ENCODE measurements at places on chromosomes 5 and 9. TPM values are rescaled to one million over a fixed set of nuclear protein-coding genes. Genes with fewer than 3 reads are reported as not detected.

IRX1 gene
- not detected for total RNA-seq

- peak; percentile 82 for DNase-seq
Observed at GRCh38 chr5:65721720-65722574, at the start of the genes NLN and SGTB. NLN (plus strand) TSS chr5:65722205; CDS start chr5:65722374, 169 bp downstream. SGTB (minus strand) TSS chr5:65722109; CDS start chr5:65720807, 1,302 bp downstream.

DNA sequence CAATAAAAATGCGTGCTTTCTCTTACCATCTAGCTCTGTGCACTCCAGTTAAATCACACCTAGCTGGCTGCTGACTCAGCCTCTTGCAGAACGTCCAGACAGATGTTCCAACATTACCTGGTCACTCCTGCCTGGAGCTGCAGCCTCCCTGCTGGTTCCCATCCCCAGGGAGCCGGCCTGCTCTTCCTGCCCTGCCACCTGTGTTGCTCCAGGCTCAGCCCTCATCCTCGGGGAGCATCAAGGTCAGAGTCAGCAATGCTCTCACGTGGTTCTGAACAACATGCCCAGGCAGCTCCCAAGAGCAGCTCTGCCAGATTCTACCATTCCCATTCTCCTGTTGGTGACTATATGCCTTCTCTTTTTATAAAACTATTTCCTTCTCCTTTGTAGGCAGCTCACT, 81.3 kb downstream of the GADD45G start:
- DNase-seq: no peak

GRCh38 chr9:3244963-3245653, 280.7 kb downstream of the RFX3 start:
- no peak for DNase-seq

ALDH1A1 gene
- 0.62 TPM for total RNA-seq

HRCT1 gene
- total RNA-seq: not detected

GDA gene
- not detected for total RNA-seq

KCNN2 gene
- not detected for total RNA-seq

UBE2QL1 gene
- not detected for total RNA-seq

PCDHB15 gene
- not detected for total RNA-seq

SPINK4 gene
- total RNA-seq: not detected

ACER2 gene
- total RNA-seq: 3.0 TPM

SLC1A3 gene
- 0.37 TPM for total RNA-seq

GABRP gene
- not detected for total RNA-seq

NR6A1 gene
- 2.4 TPM for total RNA-seq

- no peak for DNase-seq
Observed at GRCh38 chr9:99137225-99137624, 32.3 kb downstream of the TGFBR1 start.

CD14 gene
- 3.1 TPM for total RNA-seq

DNA sequence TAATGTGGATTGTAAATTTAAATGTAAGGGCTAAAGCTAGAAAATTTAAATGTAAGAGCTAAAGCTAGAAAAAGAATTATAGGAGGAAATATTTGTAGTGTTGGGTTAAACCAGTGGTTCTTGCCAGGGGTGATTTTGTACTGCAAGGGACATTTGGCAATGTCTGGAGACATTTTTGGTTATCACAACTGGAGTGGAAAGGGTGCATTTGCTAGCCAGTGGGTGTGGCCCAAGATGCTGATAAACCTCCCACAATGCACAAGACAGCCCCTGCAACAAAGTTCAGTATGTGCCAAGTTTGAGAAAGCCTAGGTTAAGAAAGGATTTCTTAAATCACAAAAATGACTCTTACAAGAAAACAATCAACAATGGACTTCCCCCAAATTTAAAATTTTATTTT, 31.6 kb upstream of the ELL2 start:
- DNase-seq: no peak

GRCh38 chr5:133514456-133514855, 97.9 kb downstream of the FSTL4 start:
- DNase-seq: no peak

- no peak for DNase-seq
Observed at GRCh38 chr5:67050125-67050524, 146.5 kb downstream of the CD180 start.

- DNase-seq: no peak
Observed at GRCh38 chr9:108272349-108272899, 583.4 kb downstream of the ACTL7B start.

- no peak for DNase-seq
Observed at GRCh38 chr9:76808636-76809035, 44.4 kb downstream of the PCA3 start.

DNA sequence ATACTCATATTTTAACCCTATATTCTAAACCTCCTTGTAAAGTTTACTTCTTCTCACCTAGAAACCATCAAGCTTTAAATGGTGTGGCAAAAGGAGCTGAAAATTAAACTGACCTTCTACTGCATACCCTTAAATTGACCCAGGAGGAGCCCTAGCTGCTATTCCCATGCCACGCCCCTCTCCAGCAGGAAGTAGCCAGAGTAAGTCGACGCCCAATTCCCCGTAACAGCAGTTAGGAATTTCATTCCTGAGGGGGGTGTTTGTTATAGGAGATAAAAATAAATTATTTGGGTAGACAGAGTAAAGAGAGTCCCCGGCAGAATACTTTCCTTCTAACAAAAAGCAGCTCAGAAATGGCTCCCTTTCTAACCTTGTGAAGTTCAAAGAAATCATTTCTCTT, 111.8 kb upstream of the FAM174A start:
- no peak for DNase-seq

DNA sequence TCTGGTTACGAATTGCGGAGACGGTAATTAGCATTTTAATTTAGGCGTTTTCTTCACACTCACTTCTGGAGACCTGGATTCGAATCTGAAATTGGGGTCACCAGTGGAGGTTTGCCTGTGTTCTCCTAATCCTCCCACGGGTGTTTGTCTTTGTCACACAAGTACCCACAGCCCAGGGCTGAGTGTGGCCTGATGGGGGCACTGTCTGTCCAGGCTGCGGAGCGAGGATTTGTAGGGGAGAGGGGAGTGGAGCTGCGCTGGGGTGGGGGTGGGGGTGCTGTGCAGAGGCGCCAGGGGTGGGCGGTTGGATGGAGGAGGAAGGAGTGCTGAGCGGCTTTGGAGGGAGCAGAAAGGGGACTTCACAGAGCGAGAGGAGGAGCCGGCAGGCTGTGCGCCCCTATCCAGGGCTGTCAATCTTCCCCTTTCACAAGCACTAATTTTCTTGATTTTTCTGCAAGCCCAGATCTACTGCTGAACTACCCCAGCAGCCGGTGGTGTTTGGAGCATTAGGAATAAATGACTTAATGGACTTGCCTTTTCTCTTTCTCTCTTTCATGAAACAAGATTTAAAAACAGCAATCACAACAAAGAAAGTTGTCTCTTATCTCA, 53.1 kb downstream of the TSPAN17 start:
- no peak for DNase-seq

CDK5RAP2 gene
- 56.6 TPM for total RNA-seq

DNA sequence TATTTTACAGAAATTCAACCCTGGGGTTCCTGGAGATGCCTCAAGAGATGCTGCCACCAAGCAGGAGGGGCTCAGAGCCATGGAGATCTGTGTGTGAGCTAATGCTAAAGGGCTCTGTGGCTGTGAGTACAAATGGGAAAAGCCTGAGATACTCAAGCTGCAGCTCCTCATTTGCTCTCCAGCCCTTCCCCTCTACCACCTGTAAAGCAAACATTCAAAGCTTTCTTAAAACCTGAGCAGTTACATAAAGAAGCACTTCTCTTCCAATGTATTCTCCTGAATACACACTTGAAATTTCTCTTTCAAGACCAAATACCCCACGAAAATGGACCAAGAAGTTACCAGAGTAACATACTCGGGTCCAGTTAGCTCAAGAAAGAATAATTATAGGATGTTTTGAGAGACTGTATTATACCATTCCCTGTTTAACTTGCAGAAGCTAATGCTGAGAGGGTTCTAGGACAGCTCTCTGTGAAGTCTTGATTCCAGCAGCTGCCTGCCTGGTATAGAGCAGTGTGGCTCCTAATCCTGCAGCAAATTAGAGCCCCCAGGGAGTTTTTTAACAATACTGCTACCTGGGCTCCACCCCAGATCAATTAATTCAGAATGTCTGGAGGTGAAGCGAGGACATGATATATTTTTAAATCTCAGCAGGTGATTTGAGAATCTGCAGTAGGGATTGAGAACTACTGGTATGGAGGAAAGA, 21.1 kb downstream of the RGS7BP start:
- DNase-seq: no peak

FOXD4 gene
- total RNA-seq: 0.22 TPM

GRCh38 chr9:92938025-92938424, 9.3 kb upstream of the FGD3 start:
- DNase-seq: no peak

C5orf63 gene
- 11.9 TPM for total RNA-seq

DNA sequence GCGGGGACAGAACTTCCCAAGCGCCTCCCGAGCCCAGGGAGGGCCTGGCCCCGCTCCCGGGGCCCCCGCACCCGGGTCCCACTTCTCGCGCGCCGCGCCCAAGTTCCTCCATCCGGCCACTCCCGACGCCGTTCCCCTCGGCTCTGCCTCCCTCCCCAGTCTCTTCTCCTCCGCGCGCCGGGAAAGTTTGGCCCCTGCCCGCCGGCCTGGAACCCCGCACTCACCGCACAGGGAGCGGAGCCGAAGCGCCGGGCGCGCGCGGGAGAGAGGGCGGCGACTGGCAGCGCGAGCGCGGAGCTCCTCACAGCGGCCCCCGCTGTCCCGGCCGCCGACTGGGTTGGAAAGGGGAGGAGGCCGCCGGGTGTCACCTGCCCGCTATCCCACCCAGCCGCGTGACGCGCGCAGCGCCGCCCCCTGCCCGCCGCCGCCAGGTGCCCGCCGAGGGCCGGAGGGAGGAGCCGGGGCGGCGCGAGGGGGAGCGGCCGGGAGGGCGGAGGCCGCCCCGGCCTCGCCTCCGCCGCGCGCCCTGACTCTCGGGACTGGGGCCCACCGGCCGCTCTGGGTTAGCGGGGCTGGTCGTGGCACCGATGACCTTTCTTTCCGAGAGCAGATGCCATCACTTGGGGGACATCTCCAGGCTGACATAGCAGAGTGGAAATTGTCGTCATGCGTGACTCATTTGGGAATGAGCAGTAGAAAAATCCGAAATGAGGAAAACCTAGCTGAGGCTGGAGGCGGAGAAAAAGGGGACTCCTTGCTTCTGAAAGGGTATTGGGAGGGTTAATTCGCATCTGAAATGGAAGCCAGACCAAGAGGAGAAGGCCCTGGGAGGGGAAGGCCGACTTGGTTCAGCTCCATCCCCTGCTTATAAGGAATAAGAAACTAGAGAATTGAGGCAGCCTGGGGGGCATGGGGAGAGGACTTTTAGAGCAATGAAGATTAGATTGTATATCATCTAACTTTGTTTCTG, at the start of gene ELOVL7:
ELOVL7 (minus strand) TSS at position 334 of the 970 bp plus-strand sequence. CDS start 56,872 bp downstream, outside the sequence.
- no peak for DNase-seq

GRCh38 chr9:71446473-71447411, 321.6 kb downstream of the CEMIP2 start:
- DNase-seq: no peak

GRCh38 chr9:6105738-6106137, 90.3 kb upstream of the RANBP6 start:
- DNase-seq: no peak

DNA sequence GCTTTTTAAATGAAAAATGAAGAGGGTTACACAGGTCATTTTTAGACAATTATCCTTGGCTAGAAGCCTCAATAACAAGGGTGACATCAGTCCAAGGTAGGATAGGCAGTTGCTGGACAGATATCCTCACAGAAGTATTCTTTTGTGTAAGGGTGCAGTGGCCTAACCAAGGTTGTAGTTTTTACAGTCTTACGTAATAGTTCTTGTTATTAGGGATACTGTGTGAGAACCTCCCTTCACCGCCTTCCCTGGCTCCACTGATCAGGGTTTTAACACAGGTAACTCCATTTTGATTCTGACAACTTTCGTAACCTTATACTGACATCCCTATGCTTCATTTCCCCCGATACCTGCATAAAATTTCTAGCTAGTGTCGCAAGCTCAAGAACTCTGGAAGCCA, 8.7 kb upstream of the CAPSL start:
- no peak for DNase-seq

DNA sequence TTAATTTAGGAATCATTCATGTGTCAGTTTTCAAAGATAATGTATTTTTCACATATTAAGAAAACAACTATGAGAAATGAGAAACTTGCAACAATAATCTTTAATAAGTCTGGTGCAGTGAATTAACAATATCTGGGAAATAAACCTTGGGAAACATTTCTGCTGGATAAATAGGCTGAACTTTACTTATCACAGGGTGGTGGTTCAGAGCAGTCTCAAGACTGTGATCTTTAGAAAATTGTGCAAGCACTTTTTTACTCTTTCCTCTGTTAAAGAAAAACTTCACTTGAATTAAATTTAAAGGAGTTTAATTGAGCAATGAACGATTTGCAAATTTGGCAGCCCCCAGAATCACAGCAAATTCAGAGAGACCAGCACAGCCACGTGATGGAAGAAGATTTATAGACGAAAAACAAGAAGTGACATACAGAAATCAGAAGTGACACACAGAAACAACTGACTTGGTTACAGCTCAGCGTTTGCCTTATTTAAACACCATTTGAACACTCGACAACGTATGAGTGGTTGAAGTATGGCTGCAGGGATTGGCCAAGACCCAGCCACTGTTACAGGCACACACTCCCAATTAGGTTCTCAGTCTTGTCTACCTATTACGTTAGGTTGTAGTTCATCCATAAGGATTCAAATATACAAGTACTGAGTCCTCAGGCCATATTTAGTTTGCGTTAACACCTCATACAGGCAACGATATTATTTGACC, 631.9 kb downstream of the SLCO4C1 start:
- DNase-seq: no peak

- no peak for DNase-seq
Observed at GRCh38 chr9:70260606-70261005, 1.8 kb downstream of the SMC5 start.

BSPRY gene
- 1.4 TPM for total RNA-seq

GRCh38 chr5:135194573-135195269, 160.7 kb upstream of the PITX1 start:
- no peak for DNase-seq
